ENCODE measurements at places on chromosomes 3 and 15. TPM values are rescaled to one million over a fixed set of nuclear protein-coding genes. Genes with fewer than 3 reads are reported as not detected.

DNA sequence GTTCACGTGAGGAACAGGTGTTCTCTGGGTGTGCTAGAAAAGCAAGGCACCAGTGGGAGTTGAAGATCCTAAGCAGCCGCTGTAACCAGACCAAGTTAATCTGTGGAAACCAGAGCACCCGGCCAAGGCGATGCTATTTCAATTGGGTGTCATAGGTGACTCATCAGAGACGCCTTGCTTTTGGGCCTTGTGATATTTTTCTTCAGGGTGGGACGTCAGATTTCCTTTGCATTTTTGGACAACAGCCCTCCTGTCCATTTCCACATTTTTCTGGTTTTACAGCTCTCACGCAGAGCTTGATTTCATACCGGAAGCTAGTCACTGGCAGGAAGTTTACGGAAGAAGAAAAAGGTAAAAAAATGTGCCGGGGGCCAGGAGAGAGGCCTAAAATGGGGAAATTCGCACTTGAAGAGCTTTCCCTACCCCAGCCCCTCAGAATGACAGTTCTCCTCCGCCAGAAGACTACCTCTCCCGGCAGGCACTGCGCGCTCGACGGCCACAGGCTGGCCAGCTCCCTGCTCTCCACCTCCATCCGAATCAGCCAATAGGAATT is 471 bp upstream of the KBTBD8 start:
- peak; percentile 93 for DNase-seq

GRCh38 chr15:67901922-67902321 is 62.1 kb upstream of the RNU6-1 start:
- DNase-seq, result no peak

GRCh38 chr3:42729404-42730145 is 27.0 kb upstream of the HHATL start:
- DNase-seq, result no peak

GRCh38 chr15:37764733-37765191 is 169.7 kb upstream of the TMCO5A start:
- DNase-seq, result no peak

- DNase-seq, result no peak
Measured at GRCh38 chr15:66288551-66289185, 4.7 kb upstream of the DIS3L start.

DNA sequence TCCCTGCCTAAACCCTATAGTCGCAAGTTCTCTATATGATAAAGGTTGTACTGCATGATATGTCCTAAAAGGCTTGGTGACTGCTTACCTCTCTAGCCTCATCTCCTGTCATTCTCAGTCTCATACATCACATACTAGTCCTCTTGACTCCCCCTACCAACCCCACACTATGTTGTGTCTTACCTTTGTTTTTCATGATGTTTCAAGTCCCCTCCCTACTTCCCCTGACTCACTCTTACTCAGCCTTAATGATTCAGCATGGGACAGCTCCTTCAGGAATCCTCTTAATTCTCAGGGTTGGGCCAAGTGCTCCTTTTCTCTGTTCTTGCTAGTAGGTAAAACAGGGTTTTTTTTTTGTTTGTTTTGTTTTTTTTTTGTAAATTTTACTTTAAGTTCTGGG is 49.6 kb downstream of the SLMAP start:
- DNase-seq, result peak; percentile 35

DNA sequence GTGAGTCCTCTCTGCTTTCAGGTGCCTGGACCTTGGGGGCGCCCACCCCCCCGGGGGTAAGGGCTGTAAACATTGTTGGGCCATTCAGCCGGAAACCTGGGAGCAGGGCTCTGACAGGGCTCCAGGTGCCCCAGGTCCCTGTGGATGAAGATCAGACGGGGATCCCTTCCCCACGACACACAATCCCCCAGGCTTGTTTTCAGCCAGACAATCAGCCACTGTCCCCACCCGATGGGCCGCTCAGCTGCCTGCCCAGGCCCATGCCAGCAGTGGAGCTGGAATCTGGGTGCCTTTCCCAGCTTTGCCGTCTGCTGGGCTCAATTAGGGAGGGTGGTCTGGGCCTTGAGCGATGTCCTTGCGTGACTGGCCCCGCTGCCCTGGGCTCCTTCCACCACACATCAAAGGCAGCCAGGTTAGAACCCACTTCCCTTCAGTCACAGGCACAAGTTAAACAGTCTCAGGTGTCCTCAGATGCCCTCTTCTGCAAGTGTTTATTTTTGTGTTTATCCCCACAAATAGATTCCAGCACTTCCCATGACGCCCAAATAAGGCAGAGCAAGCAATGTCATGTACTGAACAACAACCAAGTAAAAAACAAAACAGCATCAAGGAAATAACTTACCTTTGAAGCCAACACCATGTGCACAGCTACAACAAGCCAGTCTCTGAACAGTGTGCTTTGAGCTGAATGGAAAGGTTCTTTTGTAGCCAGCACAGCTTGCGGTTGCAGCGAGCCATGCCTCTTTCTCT is 77.0 kb upstream of the ALDH1A3 start:
- no peak for DNase-seq

GRCh38 chr3:13700362-13700761 is 151.4 kb downstream of the FBLN2 start:
- no peak for DNase-seq

Gene CHAC1
- polyA plus RNA-seq, result 107 TPM

Gene ADGRG7
- polyA plus RNA-seq, result not detected

Gene SLC9A9
- 2.9 TPM for polyA plus RNA-seq

Gene RNU5B-1
- polyA plus RNA-seq, result not detected

Gene BLOC1S6
- polyA plus RNA-seq, result 12.4 TPM

Gene CCDC33
- polyA plus RNA-seq, result 0.26 TPM

Gene CHDH
- 0.13 TPM for polyA plus RNA-seq

Gene AGTR1
- polyA plus RNA-seq, result 1.1 TPM
